Chondrocyte (in vitro differentiated cells): ENCODE measurements at places on chromosomes 5 and 9. TPM values are rescaled to one million over a fixed set of nuclear protein-coding genes. Genes with fewer than 3 reads are reported as not detected.
A peak's percentile ranks its signal among the peaks of the same experiment; 100 is the strongest.

Gene ZCCHC7
- total RNA-seq, result 21.9 to 26.6 TPM (median 22.5 TPM) in 3 replicates

Gene SLC31A2
- total RNA-seq, result 4.2 to 6.1 TPM (median 5.8 TPM) in 3 replicates

Gene MRRF
- total RNA-seq, result 18.3 to 25.4 TPM (median 21.7 TPM) in 3 replicates

Gene MLANA
- not detected in 3 replicates for total RNA-seq

Gene SLC1A1
- 7.1 to 11.0 TPM (median 10.2 TPM) in 3 replicates for total RNA-seq

Gene SPINK1
- total RNA-seq, result not detected in 3 replicates

DNA sequence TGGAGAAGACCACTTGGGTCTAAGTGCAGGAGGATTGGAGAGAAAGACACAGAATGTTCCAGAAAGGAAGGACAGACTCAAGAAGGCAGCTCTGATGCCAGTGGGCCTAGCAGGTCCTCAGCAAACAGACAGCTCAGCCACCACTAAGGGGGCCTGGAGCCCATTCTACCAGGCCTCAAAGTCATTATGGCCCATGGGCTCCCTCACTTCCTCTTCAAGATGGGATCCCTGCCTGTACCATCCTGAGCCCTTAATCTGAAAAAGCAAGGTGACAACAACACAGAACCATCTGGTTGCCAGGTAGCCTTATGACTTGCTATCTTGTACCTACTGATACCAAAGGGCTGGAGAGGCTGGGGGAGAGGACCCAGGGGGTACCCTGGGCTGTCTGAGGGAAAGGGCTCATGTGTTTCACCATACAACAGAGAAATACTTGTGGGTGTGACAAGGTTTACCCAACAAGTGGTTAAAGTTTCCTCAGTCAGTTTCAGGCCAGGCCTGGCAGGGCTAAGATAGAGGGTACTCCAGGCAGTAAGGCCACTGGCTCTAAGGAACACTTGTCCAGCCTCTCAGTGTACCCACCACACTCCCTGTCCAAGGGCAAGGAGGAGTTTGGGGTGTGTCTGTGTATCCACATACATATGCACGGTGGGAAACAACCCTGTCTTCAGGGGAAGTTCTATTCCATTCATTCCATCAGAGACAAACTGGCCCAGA, 30.7 kb downstream of the TCF7 start:
- no peak overlapping the region for H3K4me3 ChIP-seq
- DNase-seq, result no peak
- H3K36me3 ChIP-seq, result peaks cover 5% of the 10 kb centered on the region
- H3K4me1 ChIP-seq, result peaks cover 27% of the 10 kb centered on the region
- H3K27me3 ChIP-seq, result no peaks in the 10 kb centered on the region

DNA sequence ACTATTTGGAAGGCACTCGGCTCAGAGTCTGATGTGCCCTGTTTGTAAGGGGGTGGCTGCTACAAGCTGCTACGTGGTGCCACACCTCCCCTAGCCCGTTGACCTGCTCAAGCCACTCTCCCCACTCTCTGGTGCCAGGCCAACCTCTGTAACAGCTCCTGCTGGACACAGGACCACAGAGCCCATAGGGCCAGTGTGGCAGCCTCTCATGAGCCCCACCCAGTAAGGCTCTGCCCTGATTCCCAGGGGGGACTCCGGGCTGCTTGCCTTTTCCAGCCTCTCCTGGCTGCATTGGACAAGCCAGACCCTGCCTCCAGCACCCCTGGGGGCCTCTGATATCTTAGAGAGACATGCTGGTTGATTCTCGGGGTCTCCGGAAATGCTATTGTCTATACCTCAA, 53.3 kb upstream of the ANGPTL2 start:
- no peaks in the 10 kb centered on the region for H3K36me3 ChIP-seq
- peaks cover 37% of the 10 kb centered on the region for H3K4me1 ChIP-seq
- no peak overlapping the region for H3K4me3 ChIP-seq
- DNase-seq, result peak; percentile 60
- no peak overlapping the region for H3K27ac ChIP-seq
- no peaks in the 10 kb centered on the region for H3K27me3 ChIP-seq

DNA sequence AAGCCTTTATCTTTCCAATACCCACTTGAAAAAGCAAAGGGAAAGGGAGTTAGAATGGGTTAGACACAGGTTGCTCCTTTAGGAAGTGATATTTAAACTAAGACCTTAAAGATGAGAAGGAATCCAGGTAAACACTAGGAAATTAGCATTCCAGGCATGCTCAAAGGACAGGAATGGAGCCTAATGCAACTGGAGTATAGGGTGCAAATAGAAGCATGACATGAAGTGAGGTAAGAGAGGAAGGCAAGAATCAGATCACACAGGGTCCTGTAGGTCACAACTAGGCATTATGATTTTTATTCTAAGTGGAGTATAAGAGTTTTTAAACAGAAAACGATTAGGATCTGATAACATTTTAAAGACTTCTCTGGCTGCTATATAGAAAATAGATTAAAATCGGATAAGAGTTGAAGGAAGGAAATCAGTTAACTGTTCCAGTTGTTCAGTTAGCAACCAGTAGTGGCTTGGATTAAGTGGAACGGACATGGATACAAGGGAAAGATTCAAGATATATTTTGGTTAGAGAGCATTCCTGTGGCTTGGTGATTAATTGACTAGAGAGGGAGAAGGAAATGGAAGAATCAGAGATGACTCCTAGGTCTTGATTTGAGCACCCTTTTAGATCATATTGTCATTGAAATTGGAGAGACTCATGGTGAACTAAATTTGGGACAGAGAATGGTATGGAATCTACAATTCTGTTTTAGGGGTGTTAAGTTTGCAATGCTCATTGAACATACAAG, 95.9 kb downstream of the FBXO4 start:
- H3K4me3 ChIP-seq, result no peak overlapping the region
- no peak for DNase-seq
- H3K27me3 ChIP-seq, result peaks cover 17% of the 10 kb centered on the region
- no peaks in the 10 kb centered on the region for H3K36me3 ChIP-seq
- no peak overlapping the region for H3K27ac ChIP-seq

DNA sequence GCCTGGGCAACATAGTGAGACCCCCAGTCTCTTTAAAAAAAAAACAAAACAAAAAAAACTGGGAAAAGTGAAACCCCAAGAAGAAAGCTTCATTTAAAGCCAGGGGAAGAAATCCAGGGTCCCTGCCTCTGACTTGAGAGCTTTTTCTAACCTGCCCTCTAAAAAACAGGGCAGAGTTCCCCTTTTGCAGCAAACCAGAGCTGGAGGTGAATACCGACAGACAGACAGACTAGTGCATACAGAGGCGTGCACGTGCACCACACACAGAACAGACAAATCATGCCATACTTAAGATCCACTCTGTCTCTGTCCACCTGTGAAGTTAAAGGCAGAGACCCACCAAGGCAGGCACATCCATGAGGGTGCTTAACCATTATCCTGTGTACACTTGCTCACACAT, 11.7 kb upstream of the AQP3 start:
- no peaks in the 10 kb centered on the region for H3K27me3 ChIP-seq
- no peaks in the 10 kb centered on the region for H3K4me1 ChIP-seq
- no peak for DNase-seq

DNA sequence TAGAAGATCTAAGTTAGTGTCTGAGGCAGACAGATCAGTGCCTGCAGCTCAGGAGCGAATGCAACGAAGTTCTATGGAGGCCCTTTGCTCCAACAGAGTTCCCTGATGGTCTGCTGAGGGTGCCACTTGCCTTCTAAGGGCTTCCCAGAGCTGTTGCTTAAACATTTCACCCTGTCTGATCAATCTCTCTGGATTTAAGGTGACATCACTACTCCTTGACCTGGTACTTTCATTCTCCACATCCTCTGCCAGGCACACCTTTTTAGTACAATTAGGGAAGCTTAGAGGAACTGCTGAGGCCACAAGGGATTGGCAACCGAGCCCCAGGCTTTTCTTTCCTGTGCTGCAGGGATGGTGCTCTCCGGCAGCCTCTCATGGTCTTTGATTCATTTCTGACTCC, 94.2 kb upstream of the IFNK start:
- no peak for DNase-seq
- peaks cover 13% of the 10 kb centered on the region for H3K4me1 ChIP-seq
- peaks cover 2% of the 10 kb centered on the region for H3K36me3 ChIP-seq
- peaks cover 4% of the 10 kb centered on the region for H3K27me3 ChIP-seq
- H3K4me3 ChIP-seq, result no peak overlapping the region

GRCh38 chr5:124865603-124866354, 119.3 kb upstream of the ZNF608 start:
- H3K4me3 ChIP-seq, result no peak overlapping the region
- H3K36me3 ChIP-seq, result no peaks in the 10 kb centered on the region
- H3K27me3 ChIP-seq, result no peaks in the 10 kb centered on the region
- no peak overlapping the region for H3K27ac ChIP-seq
- peaks cover 50% of the 10 kb centered on the region for H3K4me1 ChIP-seq
- DNase-seq, result no peak

DNA sequence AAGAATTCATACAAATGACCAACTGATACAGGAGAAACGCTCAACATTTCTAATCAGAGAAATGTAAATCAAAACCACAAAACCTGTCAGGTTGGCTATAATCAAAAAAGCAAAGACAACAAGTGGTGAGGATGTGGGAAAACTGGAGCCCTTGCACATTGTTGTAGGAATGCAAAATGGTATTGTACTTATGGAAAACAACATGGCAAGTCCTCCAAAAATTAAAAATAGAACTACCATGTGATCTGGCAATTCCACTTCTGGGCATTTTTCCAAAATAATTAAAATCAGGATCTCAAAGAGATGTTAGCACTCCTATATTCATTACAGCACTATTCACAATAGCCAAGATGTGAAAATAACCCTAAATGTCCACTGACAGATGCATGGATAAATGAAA, 76.1 kb downstream of the FNIP1 start:
- no peaks in the 10 kb centered on the region for H3K27me3 ChIP-seq
- H3K4me1 ChIP-seq, result peaks cover 13% of the 10 kb centered on the region
- H3K4me3 ChIP-seq, result no peak overlapping the region
- no peak for DNase-seq

DNA sequence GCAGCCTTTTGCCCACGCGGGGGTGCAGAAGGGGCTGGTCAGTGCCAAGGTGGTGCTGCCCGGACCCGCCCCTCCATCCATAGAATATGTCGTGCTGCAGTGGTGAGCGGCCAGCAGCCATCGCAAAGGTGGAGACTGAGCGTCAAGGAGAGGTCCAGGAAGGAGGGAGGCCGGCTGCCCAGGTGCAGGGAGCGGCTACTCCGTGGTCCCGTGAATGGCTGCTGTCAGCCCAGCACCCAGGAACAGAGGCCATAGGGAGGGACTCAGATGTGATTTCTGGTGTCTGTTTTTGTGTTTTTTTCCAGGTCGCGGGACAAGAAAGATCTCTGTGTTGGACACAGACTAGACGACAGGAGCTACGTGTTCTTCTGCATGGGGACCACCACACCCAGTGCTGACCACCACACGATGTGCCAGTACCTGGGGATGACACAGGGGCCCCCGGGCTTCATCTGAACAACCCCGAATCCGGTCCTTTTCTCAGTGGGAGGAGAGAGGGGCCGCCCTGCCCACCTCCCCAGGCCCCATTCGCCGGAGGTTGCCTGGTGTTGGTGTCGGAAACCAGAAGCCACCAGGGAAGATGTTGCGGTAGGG, 29.0 kb downstream of the PAEP start:
- peaks cover 13% of the 10 kb centered on the region for H3K27me3 ChIP-seq
- H3K36me3 ChIP-seq, result peaks cover 4% of the 10 kb centered on the region
- no peaks in the 10 kb centered on the region for H3K4me1 ChIP-seq
- no peak overlapping the region for H3K27ac ChIP-seq
- no peak for DNase-seq
- no peak overlapping the region for H3K4me3 ChIP-seq

- no peak overlapping the region for H3K27ac ChIP-seq
- H3K4me3 ChIP-seq, result peak overlapping the region; percentile 55
- DNase-seq, result no peak
- peaks cover 3% of the 10 kb centered on the region for H3K4me1 ChIP-seq
Measured at GRCh38 chr9:137168904-137169856, 671 bp downstream of the LRRC26 start.

DNA sequence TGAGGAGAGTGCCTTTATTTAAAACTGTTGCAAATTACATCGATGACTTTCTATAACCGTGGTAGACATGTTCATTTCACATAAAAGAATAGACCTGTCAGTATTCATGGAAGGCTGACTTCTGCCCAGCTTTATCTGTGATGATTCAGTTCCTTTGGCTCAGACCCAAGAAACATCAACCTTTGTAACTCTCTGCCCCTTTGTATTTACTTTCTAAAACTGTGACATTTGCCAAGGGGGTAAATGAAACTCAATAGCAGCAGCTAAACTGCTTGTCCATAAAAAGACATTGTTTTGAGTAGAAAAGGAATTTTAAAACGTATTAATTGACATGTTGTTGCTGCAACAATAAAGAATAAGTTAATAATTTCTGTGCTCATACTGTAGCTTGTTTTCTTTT, 137.8 kb upstream of the ANKH start:
- no peaks in the 10 kb centered on the region for H3K36me3 ChIP-seq
- peak overlapping the region; percentile 98 for H3K27ac ChIP-seq
- DNase-seq, result no peak
- H3K4me1 ChIP-seq, result peaks cover 81% of the 10 kb centered on the region
- H3K4me3 ChIP-seq, result no peak overlapping the region

GRCh38 chr9:137552022-137552768, 516 bp downstream of the MRPL41 start:
- H3K4me3 ChIP-seq, result peak overlapping the region; percentile 81
- H3K27me3 ChIP-seq, result no peaks in the 10 kb centered on the region
- peaks cover 18% of the 10 kb centered on the region for H3K4me1 ChIP-seq
- DNase-seq, result no peak

GRCh38 chr5:80976985-80977384, 16.8 kb downstream of the RASGRF2 start:
- DNase-seq, result no peak
- no peak overlapping the region for H3K27ac ChIP-seq
- H3K27me3 ChIP-seq, result no peaks in the 10 kb centered on the region
- no peaks in the 10 kb centered on the region for H3K36me3 ChIP-seq
- no peaks in the 10 kb centered on the region for H3K4me1 ChIP-seq
